ENCODE measurements at places on chromosomes 5 and 9.

DNA sequence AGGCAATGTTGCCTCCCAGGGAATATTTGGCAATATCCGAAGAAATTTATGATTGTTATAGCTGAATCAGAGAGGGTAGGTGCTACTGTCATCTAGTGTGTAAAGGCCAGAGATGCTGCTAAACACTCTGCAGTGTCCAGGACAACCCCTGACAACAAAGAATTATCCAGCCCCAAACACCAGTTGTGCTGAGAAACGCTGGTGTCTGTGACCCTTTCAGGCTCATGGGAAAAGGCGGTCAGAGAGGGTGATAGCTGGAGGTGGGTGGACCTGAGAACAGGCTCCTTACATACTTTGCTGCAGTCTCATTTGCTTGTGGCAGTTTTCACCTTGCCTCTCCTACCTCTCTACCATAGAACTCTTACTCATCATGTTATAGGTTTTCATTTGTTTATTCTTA is 295.3 kb upstream of the DMRT1 start:
- H3K36me3 ChIP-seq: peaks cover 6% of the 10 kb centered on the region
- H3K4me1 ChIP-seq: peaks cover 17% of the 10 kb centered on the region
- DNase-seq: no peak
- H3K27me3 ChIP-seq: peaks cover 23% of the 10 kb centered on the region

DNA sequence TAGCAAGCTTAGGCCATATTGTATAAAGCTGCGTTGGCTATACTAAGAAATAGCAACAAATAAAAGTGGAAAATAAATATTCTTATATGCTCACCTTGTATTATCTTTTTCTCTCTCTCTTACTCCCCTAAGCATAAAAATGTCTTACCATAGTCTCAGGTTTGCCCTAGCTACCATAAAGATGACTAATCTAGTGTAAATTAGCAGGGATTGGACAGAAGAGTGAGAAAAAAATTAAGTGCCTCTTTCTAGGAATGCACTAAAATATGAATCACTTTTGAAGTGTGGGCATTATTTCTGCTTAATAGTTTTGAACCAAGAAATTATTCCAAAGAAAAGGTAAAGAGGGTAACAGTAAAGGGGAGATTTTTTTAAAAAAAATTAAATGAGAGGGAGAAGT is 201.3 kb downstream of the HINT1 start:
- no peaks in the 10 kb centered on the region for H3K27me3 ChIP-seq
- H3K27ac ChIP-seq: no peak overlapping the region
- no peak overlapping the region for H3K4me3 ChIP-seq
- no peak for DNase-seq

- H3K4me1 ChIP-seq: peaks cover 15% of the 10 kb centered on the region
- no peak overlapping the region for H3K27ac ChIP-seq
- no peak for DNase-seq
- peaks cover 8% of the 10 kb centered on the region for H3K36me3 ChIP-seq
- H3K27me3 ChIP-seq: no peaks in the 10 kb centered on the region
Observed at GRCh38 chr9:113536483-113537228, 73.1 kb downstream of the RGS3 start.

DNA sequence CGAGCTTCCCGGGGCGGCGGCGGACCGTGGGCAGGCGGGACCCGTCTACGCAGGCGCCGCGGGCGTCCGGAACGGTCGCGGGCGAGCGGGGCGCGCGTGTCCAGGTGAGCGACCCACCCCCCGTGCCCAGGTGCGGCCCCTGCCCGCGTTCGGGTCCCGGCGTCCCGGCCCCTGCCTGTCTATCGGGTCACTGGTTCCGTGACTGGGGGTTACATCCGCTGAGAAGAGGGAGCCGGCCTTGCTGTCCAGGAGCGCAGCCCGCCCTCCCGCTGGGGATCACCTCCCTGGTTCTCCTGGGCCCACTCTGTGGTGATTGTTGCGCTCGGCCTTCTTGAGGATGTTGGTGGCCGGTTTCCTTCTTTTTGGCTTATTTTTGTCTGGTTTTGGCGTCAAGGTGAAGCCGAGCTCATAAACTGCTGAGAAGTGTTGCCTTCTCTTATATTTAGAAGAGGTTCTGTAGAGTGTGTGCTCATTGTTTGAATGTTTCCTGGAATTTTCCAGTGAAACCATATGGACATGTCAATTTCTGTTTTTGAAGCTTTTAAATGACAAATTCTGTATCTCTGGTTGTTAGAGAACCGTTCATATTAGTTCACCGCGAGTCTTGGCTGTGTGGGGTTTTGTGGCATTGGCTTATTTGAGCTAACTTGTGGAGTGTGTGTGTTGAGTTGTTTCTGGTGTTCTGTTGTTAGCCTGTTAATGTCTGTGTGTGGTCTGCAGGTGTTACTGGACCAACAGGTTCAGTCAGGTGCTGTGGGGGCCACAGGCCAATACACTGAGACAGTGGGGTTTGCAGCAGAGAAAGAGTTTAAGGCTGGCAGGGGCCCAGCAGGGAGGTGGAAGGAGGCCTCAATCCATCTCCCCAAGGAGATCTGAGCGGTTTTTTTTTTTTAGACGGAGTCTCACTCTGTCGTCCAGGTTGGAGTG is 621 bp downstream of the CEP72 start:
- peaks cover 34% of the 10 kb centered on the region for H3K4me1 ChIP-seq
- H3K27ac ChIP-seq: no peak overlapping the region
- H3K4me3 ChIP-seq: peak overlapping the region; percentile 90

Measured in T-helper 17 cell (primary cell).